ENCODE measurements at places on chromosomes 2 and 18.
A peak's percentile ranks its signal among the peaks of the same experiment; 100 is the strongest.

DNA sequence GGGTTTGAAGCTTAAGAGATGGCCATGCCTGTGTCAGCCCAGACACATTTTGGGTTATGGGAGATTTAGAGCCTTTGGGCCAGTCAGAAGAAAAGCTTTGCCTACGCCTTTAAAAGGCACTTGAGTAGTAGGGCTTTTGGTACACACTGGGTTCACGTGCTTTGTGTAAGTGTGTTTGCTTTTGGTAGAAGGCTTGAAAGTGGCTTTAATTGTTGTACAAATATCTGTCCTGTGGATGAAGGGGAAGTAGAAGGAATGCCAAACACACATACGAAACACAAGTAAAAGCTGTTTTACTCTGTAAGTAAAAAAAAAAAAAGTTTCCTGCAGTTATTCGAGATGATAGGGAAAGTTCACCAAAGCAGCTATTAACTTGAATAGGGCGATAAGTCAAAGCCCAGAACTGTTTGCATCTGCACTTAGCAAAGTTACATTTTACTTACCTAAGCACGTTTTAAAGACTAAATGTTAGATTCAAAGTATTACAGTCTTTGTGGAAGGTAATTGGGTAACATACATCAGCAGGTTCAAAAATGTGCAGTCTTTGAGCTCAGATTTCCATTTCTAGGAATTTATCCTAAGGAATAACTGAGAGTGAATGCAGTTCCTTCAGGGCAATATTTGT lies 75.4 kb downstream of the STK25 start:
- DNase-seq: no peak

GRCh38 chr2:210816769-210817168 lies 260.4 kb downstream of the CPS1 start:
- DNase-seq: no peak

DNA sequence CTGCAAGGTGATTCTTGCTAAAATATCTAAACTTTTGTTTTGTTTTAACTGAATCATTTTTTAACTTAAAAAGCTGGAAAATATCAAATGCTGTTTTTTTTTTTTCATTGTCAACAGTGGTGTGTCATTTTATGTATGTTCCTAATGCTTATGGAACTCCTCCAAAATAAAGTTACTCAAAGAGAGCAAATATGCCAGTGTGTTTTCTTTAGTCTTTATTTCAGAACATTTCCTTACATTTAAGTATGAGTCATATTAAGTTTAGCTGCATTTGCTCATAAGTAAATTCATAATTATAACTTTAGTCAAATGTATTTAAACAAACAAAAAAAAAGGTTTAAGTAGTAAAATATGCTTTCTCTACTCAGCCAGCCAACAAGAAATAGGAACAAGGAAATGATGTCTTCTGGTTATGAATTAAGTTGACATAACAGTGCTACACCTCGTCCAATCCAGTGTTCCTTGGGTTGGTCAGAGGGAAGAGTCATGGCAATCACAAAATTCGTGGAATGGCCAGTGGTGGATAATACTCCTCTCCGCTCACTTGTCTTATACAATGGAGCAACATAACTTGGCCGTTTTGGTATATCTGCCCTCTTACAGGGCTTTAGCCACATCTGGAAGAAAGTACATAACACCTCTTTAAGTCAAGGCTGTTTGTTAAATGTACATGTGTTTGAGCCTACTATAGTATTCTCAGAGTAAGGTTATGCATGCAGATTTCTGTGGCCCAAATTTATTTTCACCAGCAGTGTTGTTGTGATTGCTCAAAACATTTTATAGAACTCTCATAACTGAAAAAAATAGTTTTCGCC lies 80.7 kb downstream of the SLC39A10 start:
- DNase-seq: no peak

DNA sequence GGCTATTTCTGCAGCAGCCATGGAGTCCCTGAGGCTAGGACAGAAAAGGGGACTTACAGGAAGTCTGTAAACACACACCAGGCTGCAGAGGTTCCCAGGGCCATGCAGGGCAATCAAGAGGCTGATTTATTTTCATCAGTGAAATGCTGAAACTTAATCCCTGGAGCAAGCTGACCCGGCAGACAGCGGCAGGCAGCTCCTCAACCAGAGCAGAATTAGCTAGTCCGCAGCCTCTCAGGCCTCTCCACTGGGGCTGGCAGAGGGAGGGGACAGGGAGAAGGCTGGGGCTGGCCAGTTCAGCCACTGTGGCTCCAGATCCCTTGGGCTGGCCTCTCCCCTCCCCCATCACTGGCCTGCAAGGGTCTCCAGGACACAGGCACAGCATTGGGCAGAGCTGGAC lies 136.3 kb downstream of the TNS1 start:
- no peak for DNase-seq

DNA sequence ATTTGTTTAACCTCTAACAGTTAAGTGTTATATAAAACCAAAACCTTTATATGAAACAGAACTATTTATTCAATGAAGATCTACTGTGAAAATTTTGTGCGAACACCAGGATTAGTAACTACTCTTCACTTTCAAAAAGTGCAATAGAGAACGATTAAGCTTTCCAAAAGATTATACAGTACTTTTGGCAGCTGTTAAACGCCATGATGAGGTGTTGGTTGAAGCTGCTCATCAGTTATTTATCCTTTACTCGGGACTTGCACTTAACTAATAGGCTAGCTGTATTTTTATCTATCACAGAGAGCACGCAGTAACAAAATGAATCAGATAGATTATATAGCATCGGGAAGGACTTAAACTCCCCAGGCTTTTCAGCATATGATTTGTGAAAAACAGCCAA lies 113.6 kb downstream of the GCA start:
- DNase-seq: no peak

- DNase-seq: no peak
These were observed 2.5 kb upstream of the FAP start for GRCh38 chr2:162245781-162246180.

- DNase-seq: no peak
These were observed 4.1 kb upstream of the WDR7 start for GRCh38 chr18:56647071-56647470.

GRCh38 chr2:6957910-6958615 lies 40.9 kb downstream of the RNF144A start:
- DNase-seq: no peak

GRCh38 chr2:161436411-161436810 lies 20.3 kb downstream of the TBR1 start:
- DNase-seq: no peak

DNA sequence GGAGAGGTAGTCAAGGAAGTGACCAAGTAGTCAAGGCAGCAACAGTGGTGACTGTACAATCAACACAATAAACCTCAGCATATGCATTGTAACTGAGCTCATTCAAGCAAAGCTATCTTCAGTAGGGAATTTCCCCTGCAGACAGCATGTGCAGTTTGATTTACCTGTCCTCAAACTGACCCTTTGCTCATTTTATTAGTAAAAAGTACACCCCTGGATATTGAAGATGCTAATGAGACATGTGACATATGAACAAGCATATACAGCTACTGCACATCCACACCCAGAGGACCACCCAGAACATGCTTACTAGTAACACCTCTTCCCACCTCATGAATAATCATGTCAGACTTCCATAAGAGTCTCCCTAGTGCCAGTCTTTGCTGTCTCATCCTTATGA lies 15.4 kb downstream of the C2orf81 start:
- DNase-seq: no peak

DNA sequence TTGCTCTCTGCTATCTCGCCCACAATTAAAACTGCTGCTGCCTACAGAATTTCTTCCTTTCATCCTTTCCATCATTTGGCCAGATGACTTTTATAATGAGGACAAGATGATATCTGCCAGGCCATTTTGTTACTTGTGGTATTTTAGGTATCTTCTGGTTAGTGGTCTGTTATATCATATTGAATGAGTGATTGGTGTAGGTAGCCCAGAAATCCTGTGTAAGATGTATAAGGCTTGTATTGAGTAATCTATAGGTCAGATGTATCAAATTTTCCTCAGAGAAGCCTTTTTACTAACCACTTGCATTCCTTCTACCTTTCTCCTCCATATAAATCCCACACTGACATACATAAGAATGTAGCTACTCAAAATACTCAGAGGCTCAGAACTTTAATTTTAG lies 118.3 kb downstream of the UBR3 start:
- no peak for DNase-seq

- DNase-seq: peak; percentile 17
These were observed 470.5 kb upstream of the FAM98A start for GRCh38 chr2:34069604-34070003.

DNA sequence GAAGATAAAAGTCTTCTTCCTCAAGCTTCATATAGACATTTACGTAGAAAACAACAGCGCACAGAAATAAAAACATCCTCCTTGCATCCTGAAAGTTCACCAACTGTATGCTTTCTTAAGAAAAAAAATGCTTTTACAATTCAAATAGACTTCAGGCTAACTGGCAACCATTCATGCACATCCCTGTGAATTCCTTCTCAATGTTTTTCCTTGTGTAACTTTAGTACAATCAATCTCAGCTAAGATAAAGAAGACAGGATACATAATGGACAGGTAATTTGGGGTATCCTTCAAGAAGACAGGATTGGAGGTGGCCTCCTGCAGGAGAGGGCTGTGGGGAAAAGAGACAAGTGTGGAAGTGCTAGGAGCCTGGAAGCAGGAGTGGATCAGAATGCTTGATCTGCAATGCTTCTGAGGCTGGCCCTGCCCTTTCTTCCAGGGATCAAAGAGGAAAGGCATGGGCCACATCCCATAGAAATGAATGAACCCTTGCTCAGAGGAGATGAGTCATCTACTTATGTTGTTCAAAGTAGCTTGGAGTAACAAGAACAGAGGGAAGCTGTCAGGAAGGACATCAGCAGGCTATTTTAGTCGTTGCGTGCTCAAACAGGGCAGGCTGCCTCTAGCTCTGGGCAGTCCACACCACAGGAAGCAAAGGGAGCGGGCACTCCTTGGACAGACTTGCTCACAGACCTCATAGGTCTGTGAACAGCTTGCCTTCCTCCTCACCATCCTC lies 126.6 kb downstream of the TMEM131 start:
- DNase-seq: peak; percentile 28

DNA sequence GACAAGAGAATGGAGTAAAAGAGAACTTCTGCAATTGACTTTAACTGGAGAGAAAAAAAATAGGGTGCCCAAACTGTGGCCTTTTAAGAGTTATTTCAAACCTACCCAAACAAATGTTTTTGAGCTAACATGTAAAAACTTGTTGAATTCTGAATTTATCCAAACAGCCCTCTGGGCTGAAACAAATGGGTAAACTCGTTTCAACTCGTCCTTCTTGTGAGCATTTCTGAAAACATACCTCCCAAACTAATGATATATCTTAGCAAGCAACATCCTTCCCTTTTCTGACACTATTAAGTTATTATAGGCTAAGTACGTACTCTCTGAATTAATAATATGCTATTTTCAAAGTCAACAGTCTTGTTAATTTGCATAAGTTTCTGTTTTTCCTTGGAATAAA lies 793.0 kb upstream of the ACVR2A start:
- no peak for DNase-seq
